ENCODE measurements at places on chromosomes 2 and 18. TPM values are rescaled to one million over a fixed set of nuclear protein-coding genes. Genes with fewer than 3 reads are reported as not detected.

Gene FBXO36
- total RNA-seq = 2.0 TPM

Gene AUP1
- 59.5 TPM for total RNA-seq

Gene NT5DC4
- total RNA-seq = 0.85 TPM

GRCh38 chr2:227480528-227480927, 8.6 kb downstream of the AGFG1 start:
- H3K4me3 ChIP-seq = no peak overlapping the region
- H3K36me3 ChIP-seq = no peaks in the 10 kb centered on the region
- DNase-seq = no peak
- H3K4me1 ChIP-seq = no peaks in the 10 kb centered on the region
- no peak overlapping the region for H3K27ac ChIP-seq

- no peaks in the 10 kb centered on the region for H3K36me3 ChIP-seq
- no peak overlapping the region for H3K27ac ChIP-seq
- DNase-seq = no peak
Measured at GRCh38 chr2:217944923-217945322, 57.9 kb downstream of the TNS1 start.

DNA sequence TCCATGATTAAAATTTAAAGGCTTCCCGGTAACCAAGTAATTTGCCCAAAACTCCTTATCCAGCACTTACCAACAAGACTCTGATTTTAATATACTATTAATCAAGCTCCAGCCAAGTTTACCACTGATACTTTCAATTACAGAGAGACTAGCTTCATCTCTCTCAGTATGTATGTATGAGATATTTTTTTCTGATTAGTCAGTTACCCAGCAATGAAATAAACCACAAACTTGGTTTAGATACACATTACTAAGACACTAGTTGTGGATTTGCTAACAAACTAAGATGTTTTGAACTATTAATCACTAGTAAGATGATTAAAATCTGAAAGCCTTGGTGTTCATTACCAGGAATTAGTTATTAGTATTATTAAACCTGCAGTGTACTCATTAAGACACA, 1272.2 kb upstream of the ACVR2A start:
- no peak overlapping the region for H3K4me3 ChIP-seq
- no peaks in the 10 kb centered on the region for H3K27me3 ChIP-seq
- no peaks in the 10 kb centered on the region for H3K36me3 ChIP-seq
- no peak overlapping the region for H3K27ac ChIP-seq

DNA sequence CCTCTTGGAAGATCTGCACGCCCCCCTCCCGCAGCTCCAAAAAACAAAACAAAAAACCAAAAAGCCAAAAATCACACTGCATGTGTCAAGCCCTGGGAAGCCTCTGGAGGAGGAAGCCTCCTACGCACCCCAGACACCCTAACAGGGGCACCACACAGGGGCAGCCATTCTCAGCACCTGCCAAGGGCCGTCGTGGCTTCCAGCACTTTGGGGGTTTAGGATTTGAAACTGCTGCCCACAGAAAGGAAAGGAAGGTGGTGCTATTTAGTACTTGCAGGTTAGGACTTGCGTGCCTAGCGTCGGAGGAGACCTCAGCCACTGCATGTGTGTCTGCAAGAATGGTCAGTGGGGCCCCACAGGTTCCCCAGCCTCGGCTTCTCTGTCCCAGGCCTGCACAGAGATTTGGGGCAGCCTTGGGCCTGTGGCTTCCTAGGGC, 419 bp upstream of the GPR55 start:
- H3K4me1 ChIP-seq = peaks cover 55% of the 10 kb centered on the region
- H3K4me3 ChIP-seq = no peak overlapping the region
- DNase-seq = no peak
- no peaks in the 10 kb centered on the region for H3K36me3 ChIP-seq

GRCh38 chr2:30860726-30861125, 53.5 kb upstream of the CAPN13 start:
- DNase-seq = no peak
- H3K27ac ChIP-seq = no peak overlapping the region
- H3K4me1 ChIP-seq = peaks cover 21% of the 10 kb centered on the region
- H3K27me3 ChIP-seq = no peaks in the 10 kb centered on the region
- no peak overlapping the region for H3K4me3 ChIP-seq

- H3K27me3 ChIP-seq = no peaks in the 10 kb centered on the region
- H3K4me1 ChIP-seq = no peaks in the 10 kb centered on the region
- no peak overlapping the region for H3K27ac ChIP-seq
Measured at GRCh38 chr2:221112744-221113143, 459.4 kb downstream of the EPHA4 start.

Gene RAX
- total RNA-seq = under 0.01 TPM

Gene ACTG2
- 0.61 TPM for total RNA-seq

DNA sequence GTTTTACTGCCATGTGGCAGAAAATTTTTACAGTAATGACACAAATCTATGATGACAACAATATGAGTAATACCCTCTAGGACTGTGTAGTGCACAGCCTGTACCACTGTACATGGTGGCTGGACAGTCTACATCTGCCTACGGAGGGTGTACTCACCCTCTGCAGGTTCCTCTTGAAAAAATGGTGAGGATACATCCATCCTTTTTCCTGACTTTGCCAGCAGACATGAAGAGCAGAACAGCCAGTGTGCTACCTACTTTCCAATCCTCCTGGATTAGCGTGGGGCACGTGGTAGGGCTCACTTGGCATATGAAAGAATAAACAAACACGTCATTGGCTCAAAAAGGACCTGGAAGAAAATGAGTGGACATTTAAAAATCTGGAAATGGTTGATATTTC, 62.6 kb downstream of the TRPM8 start:
- peaks cover 6% of the 10 kb centered on the region for H3K27me3 ChIP-seq
- no peak overlapping the region for H3K4me3 ChIP-seq
- no peak overlapping the region for H3K27ac ChIP-seq
- no peaks in the 10 kb centered on the region for H3K36me3 ChIP-seq

DNA sequence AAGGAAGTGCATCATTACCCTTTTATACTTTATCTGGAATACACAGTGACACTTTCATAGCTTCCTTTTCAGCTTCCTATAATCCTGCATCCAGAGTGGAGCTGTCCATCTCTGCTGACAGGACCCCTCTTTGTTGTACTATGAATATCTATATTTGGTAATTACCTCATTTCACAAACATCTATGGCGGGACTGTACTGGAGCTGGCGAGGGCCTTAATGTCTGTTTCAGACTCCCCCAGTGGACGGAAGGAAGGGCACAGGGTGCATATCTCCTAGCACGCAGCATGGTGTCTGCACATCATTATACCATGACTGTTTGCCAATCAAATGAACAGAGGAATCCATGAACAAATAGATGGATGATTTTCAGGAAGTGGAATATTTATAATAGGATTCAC, 142.3 kb downstream of the SOX11 start:
- no peaks in the 10 kb centered on the region for H3K36me3 ChIP-seq
- no peaks in the 10 kb centered on the region for H3K4me1 ChIP-seq
- no peaks in the 10 kb centered on the region for H3K27me3 ChIP-seq
- no peak overlapping the region for H3K27ac ChIP-seq
- no peak for DNase-seq
- H3K4me3 ChIP-seq = no peak overlapping the region

Gene RTTN
- total RNA-seq = 15.7 TPM

DNA sequence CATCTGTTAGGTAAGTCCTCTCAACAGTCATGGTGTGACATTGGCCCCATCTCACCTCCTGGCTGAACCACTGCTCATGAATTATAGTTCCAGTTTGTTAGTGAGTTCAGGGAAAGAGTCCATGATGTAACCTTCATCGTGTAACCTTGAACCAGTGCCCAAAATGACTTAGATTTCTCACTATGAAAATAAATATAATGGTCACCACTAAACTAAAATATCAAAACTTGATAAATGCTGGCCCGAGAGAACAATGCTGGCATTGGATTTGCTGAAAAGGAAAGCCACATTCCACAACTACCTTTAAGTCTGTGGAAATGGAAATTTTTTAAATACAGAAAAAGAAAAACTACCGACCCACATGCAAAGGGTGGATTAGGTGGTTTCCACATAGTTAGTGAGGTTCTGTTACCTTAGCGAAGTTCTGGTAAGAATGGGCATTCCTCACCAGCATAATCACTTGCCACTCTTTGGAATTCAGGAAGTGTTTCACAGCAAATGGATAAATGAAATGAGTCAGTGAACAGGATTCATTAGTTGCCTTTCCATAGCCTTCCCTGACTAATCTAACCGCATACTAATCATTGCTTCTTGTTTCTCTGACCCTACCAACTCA, 133.9 kb upstream of the CTAGE1 start:
- H3K4me3 ChIP-seq = no peak overlapping the region
- H3K36me3 ChIP-seq = no peaks in the 10 kb centered on the region
- DNase-seq = no peak
- H3K27ac ChIP-seq = no peak overlapping the region
- H3K4me1 ChIP-seq = no peaks in the 10 kb centered on the region

- no peak overlapping the region for H3K4me3 ChIP-seq
- no peak for DNase-seq
- H3K36me3 ChIP-seq = no peaks in the 10 kb centered on the region
- H3K4me1 ChIP-seq = no peaks in the 10 kb centered on the region
- no peaks in the 10 kb centered on the region for H3K27me3 ChIP-seq
- H3K27ac ChIP-seq = no peak overlapping the region
Measured at GRCh38 chr18:78790511-78790910, 189.1 kb upstream of the SALL3 start.

GRCh38 chr2:128973566-128973965, 654.9 kb upstream of the HS6ST1 start:
- no peaks in the 10 kb centered on the region for H3K36me3 ChIP-seq
- H3K4me3 ChIP-seq = no peak overlapping the region
- H3K27me3 ChIP-seq = no peaks in the 10 kb centered on the region
- H3K4me1 ChIP-seq = no peaks in the 10 kb centered on the region
- no peak for DNase-seq

DNA sequence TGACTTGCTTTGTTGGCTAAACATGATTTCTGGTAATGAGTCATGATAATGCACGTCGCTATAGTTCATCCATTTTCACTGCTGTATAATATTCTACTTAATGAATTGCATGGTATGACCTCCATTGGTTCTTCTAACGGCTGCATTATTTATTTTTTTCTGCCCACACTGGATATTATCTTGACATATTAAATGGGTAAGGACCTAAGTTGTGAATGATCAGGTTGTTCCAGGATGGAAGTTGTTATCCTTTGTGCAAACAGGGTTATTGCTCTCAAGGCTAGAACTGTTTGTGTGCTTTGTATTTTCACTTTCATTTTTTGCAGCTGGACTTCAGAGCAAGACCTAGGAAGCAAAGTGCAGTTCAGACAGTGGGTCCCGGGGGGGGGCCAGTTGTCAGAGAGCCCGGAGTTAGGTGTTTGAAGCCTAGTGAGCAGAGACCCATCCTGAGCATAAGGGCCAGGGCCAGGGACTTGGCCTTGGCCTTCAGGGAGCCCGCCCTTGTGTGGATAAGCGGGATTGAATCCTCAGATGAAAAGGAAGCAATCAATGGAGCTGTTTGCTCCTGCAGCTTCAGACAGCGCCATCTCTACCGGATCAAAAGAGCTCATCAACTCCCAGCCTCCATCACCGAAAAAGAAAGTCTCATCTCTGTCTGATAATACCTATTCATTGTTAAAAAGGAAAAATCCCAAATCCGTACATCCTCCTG, 48.2 kb downstream of the AGAP1 start:
- no peak overlapping the region for H3K27ac ChIP-seq
- no peak for DNase-seq
- no peaks in the 10 kb centered on the region for H3K36me3 ChIP-seq
- H3K27me3 ChIP-seq = no peaks in the 10 kb centered on the region
- no peaks in the 10 kb centered on the region for H3K4me1 ChIP-seq

DNA sequence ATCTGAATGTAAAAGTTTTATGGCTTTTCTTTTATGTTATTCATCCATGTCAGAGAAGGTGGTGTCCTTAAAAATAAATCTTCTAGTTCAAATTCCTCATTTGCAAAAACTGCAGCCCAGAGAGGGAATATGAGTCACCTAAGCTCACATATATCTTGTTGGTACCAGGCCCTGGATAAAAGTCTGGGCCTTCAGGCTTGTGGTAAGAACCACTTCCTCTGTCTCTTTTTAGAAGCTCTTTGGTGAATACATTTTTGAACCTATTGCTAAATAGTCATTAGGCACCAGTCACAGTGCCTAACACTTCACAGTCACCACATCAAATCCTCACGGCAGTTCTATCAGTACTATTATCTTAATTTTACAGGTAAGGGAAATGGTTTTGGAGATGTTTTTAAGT, 199.2 kb downstream of the KCNS3 start:
- H3K36me3 ChIP-seq = no peaks in the 10 kb centered on the region
- H3K4me1 ChIP-seq = no peaks in the 10 kb centered on the region
- no peaks in the 10 kb centered on the region for H3K27me3 ChIP-seq
- H3K27ac ChIP-seq = no peak overlapping the region
- H3K4me3 ChIP-seq = no peak overlapping the region
- no peak for DNase-seq

DNA sequence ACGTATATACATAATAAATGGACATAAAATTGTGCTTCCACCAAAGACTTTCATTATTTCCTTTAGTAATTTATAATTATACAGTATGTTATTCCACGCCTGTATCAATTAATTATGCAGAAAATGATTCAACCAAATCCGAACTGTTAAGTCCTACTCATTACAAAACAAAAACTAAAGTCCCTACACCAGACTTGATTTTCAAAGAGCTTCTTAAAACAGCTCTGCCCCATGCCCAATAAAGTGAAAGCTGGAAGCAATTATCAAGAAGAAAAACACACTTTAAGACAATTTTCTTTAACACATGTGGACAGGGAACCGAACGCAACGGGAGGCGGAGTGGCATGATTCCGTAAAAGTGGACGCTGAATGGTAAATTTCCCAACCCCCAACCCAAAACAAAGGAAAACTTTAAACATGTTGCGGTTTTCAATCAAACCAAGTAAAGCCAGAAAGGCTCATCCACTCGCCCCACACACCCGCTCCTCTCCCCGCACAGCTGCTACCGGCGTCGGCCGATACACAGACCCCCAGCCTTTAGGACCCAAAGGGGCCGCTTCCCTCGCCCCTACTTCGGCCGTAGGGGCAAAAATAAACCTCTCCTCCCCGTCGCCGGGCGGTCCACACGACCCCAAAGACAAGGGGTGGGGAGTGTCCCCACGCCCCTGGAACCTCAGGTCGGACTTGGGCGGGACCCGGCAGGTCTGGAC, 705 bp downstream of the YES1 start:
- no peaks in the 10 kb centered on the region for H3K36me3 ChIP-seq
- peaks cover 2% of the 10 kb centered on the region for H3K4me1 ChIP-seq
- peak overlapping the region; percentile 86 for H3K4me3 ChIP-seq
- DNase-seq = no peak
- no peaks in the 10 kb centered on the region for H3K27me3 ChIP-seq

Gene LIMS3
- total RNA-seq = 0.94 TPM

DNA sequence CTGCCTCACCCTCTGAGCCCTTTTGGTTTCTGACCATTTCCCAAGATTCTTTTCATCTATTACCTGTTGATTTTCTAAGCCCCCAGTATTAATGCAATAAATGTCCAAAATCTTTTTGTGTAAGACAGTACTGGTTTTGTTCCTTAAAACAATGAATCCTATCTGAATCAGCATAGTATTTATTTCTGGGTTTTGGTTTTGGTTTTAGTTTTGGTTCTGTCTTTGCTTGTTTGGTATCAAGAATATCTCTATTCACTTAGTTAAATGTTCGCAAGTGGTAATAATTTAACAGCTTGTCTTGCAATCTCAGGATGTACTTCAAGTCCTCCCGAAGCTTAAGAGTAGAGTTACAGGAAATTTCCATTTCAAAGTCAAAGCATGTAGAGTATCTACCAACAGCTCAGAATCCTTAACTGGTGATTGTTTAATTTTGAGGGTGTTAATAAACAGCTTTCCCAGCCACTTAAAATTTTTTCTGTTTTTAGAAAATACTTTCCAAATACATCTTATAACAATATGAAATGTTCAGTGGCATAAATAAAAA, 67.7 kb upstream of the NEDD4L start:
- H3K27me3 ChIP-seq = no peaks in the 10 kb centered on the region
- no peak for DNase-seq
- no peak overlapping the region for H3K27ac ChIP-seq
- no peaks in the 10 kb centered on the region for H3K36me3 ChIP-seq
- no peaks in the 10 kb centered on the region for H3K4me1 ChIP-seq

Gene CCL20
- total RNA-seq = 2.8 TPM
